NCI-H1105 treated with DMSO at 0.1 percent for 48 hours (cell line): ENCODE measurements at places on chromosomes 1 and 21.

- DNase-seq: peak; percentile 15
Measured at GRCh38 chr1:180157576-180158057, 2.9 kb downstream of the QSOX1 start.

GRCh38 chr21:30164796-30165195 lies 1.8 kb downstream of the CLDN17 start:
- DNase-seq: no peak

DNA sequence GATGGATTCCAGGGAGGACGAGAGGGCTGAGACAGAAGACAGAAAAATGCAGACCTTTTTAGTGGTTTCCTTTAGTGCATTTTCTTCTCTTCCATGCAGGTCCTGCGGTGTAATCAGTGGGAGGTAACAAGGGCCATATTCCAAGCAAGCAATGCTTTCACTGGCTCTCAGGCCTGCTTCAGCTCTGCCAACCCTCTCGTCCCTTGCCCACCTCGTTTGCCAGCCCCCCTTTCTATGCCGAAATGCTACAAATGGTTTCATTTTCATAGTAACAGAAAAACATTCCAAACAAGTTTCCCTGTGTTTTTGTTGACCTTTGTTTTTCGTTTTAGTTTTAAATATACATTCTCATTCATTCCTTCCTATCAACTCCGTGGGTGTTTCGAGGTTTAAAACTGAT lies 443.1 kb downstream of the TTLL7 start:
- no peak for DNase-seq

DNA sequence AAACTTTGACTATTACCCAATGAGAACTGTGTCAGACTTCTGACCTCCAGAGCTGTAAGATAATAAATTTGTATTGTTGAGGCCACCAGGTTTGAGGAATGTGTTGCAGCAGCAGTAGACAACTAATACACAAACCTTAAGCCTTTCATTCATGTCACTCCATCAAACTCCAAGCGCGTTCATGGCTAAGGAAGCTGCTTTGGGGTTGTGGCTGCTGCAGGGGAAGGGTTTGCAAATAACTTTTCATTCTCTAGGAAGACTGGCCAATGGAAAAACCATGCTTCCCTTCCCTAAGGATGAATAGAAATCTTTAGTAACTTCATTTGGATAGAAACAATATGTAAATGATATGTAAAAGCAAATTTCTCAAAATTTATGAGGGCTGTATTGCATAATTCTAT lies 170.4 kb downstream of the RHOU start:
- DNase-seq: no peak

- DNase-seq: no peak
Measured at GRCh38 chr1:71944006-71944405, 338.3 kb downstream of the NEGR1 start.

DNA sequence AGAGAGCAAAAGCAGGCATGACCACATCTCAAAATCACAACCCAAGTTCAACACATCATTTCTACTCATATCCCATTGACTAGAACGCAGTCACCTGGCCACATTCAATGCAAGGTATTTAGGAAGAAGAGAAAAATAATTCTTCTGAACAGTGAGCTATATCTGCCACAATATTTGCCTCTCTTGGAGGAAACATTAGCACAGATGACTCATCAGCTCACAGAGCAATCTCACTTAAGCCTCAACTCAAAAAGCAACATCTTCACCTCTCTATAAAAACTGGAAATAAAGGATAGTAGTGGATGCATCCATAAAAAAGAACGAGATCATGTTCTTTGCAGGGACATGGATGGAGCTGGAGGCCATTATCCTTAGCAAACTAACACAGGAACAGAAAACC lies 143.9 kb upstream of the FMN2 start:
- DNase-seq: no peak

GRCh38 chr1:192086644-192087043 lies 71.6 kb upstream of the RGS18 start:
- peak; percentile 24 for DNase-seq

DNA sequence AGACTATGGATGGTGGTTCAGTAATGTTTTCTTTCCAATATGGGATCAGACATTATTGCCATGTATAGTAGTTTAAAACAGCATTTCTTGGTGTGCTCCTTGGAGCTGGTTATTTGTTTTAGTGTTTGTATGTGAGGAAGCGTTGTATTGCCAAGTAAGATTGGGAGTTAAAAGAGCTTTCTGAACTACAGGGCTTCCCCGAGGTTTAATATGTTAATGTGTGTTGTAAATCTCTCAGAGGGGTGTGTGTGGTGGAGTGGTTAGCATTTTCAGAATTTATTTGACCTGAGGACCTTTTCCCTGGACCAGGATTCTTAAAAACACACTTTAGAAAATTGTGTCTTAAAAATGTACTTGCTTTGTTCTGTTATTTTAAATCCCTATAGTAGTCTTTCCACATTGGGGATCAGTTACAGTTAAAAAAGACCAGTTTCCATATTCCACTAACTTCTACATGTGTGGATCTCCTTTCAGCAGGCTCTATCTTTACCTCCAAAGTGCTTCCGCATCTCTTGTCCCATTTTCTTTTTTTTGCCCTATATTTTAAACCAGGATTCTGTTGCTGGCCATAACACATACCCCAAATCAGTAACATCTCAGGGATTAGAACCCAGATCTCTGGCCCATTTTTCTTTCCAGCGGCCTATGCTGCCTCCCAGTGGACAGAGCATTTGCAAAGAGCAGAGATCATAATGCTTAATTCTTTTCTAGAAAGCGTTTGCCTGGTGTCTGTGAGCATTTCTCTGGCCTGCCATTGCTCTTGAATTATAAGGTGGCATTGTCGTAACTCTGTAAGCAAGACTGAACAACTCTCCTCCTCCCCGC lies 58.6 kb downstream of the PBX1 start:
- DNase-seq: peak; percentile 51

- DNase-seq: no peak
Measured at GRCh38 chr1:7784492-7785071, 491 bp downstream of the PER3 start.

- DNase-seq: no peak
Measured at GRCh38 chr1:116847688-116848531, 61.8 kb upstream of the PTGFRN start.

DNA sequence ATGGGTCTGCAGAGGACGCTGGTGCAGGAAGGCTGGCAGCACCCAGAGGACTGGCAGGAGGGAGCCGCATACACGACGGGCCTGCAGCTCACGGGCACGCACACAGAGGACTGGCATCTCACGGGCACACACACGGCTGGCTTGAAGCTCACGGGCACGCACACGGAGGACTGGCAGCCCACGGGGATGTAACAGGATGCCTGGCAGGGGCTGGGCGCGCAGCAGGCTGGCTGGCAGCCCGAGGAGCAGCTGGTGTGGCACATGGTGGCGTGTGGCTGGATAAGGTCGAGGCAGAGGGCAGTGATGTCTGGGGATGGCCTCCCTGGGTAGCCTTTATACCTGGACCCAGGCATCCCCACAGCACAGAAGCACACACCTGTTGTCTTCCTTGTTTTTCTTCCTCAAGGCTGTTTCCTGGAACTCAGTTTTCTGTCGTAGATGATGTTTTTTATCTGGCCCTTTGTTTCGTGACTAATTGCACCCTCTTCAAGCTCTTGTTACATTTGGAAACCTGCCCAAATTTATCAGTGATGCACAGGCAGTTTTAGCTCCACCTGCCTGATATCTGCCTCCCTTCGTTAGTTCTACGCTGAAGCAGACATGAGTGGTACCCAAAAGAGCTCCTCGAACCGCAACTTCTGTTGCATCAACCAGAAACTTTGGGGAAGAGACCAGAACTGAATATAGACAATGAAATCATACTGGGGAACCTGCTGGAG lies at the start of gene KRTAP12-1:
KRTAP12-1 (minus strand) TSS at position 303 of the 719 bp plus-strand sequence; CDS start at position 263, 40 bp downstream.
- peak; percentile 98 for DNase-seq

- no peak for DNase-seq
Measured at GRCh38 chr1:61202854-61203598, 120.7 kb downstream of the NFIA start.

DNA sequence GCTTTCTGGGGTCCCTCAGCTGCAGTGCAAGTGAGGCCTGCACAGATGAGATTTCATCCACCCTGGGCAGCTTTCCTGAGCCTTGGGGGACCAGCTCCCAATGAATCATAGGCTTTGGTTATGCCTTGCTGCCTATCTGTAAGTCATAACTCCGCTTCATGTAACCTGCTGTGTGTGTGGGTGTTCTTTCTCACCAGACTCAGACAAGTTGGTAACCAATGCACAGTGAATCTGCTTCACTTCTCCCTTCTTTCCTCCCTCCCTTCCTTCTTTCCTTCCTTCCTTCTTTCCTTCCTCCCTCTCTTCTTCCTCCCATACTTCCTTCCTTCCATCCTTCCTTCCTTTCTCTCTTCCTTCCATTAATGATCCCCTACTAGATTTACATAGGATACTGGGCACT lies 34.4 kb upstream of the PSMB2 start:
- no peak for DNase-seq

DNA sequence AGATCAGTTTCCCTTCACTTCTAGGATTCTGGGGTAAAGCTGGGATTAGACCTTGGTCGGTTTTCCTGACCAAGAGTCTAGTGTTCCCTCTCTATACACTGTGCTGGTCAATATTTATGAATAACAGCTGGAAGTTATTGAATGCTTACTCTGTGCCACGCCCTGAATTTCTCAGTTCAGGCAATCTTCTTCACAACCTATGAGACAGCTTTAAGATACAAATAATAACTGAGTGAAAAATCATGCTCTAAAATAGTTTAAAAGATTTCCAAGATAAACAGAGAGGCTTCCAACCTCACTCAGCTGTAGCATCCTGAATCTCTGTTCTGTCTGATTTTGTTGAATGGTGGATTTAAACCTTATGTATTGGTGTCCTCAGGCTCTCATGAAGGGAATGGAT lies 72.2 kb downstream of the GNG12 start:
- no peak for DNase-seq

DNA sequence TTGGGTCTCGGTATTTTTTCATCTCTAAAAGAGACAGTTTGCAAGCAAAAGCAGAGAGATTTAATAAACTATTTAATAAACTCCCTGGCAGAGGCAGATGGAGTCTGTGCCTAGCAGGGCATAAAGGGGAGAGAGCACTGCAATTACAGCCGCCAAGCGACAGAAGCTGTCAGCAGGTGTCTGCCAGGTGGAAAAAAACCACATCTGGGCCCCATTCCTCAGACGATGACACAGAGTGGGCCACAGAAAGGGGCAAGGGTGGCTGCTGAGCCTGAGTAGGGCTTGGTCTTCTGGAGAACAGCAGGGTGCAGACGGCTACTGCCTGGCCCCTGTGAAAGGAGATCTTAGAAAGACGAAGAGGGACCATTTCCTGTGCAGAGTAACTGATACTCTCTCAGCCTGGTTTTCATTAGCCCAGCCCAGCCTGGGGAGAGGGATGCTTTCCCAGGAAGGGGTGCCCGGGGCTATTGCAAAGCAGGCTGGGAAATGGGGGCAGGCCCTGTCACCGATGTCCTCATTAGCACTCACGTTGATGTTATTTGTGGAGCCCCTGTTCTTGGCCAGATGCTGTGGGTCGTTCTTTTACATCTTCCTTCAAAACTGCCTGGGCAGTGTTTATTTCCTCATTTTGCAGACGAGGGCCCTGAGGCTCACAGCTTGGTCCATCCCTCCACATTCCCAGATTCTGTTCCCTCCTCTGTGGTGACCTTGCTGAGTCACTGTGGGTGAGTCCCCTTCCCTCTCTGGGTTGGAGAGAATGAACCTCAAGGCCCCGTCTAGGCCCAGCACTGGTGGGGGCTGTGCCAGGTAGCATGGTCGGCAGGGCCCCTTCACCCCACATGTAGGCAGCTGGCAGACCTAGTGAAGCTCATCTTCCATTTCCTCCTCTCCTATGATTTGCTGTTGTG lies 472.7 kb downstream of the PTPRU start:
- peak; percentile 72 for DNase-seq

DNA sequence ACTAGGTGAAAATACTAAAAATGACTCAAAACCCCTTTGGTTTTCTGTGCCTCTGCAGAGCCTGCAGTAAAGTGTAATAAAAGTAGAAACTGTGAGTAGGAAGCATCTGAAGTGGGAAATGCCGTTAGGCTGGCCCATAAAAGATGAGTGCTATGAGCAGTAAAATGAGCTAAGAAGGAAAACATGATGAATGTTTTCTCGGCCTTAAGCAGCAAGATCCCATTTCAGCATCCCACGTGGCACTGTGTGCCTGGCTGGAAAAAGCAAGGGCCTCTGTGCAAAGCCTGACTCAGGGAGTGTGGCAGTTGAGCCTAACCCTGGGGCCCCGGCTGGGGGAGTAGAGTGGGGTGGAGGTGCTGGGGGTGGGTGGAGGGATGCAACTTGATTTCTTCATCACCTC lies 109.5 kb downstream of the TBX15 start:
- no peak for DNase-seq

- no peak for DNase-seq
Measured at GRCh38 chr1:187245201-187245600, 416.5 kb downstream of the PLA2G4A start.

DNA sequence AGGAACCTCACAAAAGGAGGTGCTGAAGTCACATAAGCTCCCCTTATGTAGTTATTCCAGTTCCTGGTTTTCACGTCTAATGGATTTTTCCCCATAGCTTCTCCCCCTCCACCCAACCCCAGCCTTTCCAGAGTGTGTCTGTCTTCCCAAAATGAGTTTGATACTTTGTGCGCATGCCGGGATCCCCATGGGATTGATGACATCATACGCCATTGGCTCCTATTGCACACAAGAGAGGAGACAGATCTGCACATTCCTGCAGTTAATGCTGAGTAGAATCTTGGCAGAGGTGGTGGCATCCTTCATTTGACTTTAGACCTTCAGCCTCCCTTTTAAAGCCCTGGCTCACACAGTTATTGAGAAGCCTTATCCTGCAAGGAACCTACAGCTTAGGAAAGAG lies 71.4 kb downstream of the DDR2 start:
- no peak for DNase-seq

DNA sequence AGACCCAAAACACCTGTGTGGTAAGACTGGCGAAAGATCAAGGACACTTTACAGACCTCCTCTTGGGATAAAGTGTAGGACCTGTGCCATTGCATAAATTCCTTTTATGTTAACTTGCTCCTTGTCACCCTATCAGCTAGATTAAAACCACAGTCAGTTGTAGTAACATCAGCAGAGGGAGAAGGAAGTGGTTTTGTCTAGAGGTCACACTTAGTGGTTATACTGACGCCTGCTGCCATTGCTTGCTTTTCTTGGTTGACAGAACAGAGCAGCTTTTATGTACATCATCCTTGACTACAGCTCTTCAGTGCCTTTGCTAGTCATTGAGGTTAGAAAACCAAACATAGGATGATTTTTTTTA lies 101.4 kb downstream of the PBX1 start:
- no peak for DNase-seq
